Spleen (tissue), 13 donors: ENCODE measurements at places on chromosomes 2 and 18. TPM values are rescaled to one million over a fixed set of nuclear protein-coding genes. Genes with fewer than 3 reads are reported as not detected.

DNA sequence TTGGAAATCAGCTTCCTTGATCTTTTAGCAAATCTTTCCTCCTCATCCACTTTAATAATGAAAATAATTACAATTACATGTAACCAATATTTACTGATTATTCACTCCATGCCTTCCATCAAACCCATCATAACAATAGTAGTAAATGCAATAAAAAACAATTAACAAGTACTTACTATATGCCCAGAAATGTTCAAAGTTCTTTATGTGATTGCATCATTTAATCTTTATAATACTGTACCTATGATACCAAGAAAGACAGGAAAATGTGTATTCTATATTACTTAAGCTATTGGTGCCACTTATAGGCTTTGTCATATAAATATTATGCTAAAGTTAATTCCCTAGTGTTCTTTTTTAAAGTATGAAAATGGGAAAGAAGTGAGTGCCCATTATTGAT lies 210.2 kb upstream of the PKDCC start:
- DNase-seq = no peak

- DNase-seq = no peak
Measured at GRCh38 chr2:27185331-27186026, 26.4 kb upstream of the ATRAID start.

DNA sequence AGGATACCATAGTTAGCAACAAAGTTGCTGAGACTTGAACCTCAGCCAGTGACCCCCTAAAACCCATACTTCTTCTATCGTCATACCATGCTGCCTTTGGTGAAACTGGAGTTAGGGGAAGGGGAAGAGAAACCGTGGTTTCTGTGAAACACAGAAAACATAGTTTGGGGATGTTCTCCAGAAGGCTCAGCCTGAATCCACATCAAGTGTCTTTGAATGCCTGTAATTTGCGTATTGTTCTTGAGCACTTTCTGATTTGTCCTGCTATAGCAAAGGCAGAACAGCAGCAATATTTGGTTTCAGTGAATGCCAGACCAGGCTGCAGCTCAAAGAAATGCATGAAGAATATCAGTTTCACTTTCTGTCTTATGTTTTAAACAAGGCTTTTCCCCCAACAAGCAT lies 258.7 kb downstream of the TTC32 start:
- DNase-seq = no peak

- DNase-seq = no peak
Measured at GRCh38 chr18:44497311-44497710, 183.4 kb upstream of the SETBP1 start.

- no peak for DNase-seq
Measured at GRCh38 chr2:12317286-12317685, 399.4 kb upstream of the TRIB2 start.

- no peak for DNase-seq
Measured at GRCh38 chr2:173571021-173571821, 216.5 kb downstream of the CDCA7 start.

Gene ALKAL2
- polyA plus RNA-seq = 4.2 TPM

Gene LIMS4
- polyA plus RNA-seq = 0.48 TPM
